ENCODE measurements at places on chromosomes 7 and 10.

DNA sequence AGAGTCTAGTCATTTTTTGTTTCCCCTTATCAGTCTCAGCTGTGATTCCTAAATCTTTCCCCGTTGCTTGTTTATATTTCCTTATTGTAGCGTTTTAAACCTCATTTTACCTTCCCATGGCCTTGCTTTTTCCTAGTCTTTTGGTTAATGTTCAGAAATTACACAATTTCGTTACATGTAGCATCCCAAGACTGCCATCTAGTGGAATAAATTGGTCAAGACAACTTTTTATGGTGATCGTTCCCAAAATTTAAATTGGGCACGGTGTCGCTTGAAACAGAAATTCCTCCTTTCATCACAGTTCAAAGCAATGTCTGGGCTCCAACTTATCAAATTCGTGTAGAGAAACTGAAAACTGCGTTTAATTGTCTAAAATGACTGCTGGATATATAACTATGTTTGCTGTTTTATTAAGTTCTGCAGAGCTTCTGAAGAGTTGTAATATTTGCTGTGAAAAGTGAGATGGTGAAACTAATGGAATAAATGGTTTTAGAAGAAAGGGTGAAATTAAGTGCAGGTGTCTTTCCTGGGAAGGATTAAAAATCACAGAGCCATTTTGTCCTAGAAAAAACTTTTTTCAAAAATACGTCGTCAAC is 370.2 kb downstream of the PHF14 start:
- DNase-seq, result no peak

- DNase-seq, result no peak
Observed at GRCh38 chr10:101143345-101143630, 12.2 kb downstream of the TLX1 start.

- no peak for DNase-seq
Observed at GRCh38 chr10:49653273-49653929, 26.1 kb upstream of the C10orf53 start.

DNA sequence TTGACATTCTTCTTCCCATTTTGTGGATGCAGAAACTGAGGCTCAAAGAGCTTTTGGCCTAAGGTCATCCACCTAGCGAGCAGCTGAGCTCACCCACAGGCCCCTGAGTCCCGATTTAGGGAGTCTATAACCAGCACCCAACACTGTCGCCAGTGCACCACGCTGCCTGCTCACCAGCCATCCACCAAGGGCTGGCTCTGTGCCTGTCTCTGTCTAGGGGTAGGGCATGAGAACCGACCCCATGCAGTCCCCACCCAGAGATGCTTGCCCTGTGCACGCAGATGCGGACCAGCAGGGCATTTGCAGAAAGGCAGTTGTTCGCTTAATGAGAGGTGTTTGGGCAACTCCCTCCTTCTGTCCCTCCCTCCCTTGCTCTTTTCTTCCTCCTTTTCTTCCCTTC is 97.2 kb downstream of the GRK5 start:
- DNase-seq, result no peak

GRCh38 chr10:71179382-71179781 is 33.0 kb upstream of the UNC5B start:
- DNase-seq, result no peak

DNA sequence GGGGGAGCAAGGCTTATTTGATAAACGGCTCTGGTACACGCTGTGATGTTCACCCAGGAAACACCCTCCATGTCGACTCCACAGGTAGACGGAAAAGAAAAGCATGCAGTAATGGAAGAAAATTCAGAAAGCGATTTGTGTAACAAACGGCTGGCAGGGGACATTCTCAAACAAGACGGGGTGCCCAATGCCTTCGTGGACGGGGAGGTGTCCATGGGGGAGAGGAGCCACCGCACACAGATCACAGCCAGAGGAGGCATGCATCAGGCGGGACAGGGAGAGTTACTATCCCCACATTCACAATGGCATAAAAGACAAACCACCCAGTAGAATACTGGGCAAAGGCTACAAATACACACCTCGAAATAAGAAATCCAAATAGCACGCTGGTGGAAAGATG is 20.1 kb downstream of the CNPY1 start:
- no peak for DNase-seq

GRCh38 chr10:12829831-12830390 is 171.6 kb downstream of the CCDC3 start:
- DNase-seq, result no peak

DNA sequence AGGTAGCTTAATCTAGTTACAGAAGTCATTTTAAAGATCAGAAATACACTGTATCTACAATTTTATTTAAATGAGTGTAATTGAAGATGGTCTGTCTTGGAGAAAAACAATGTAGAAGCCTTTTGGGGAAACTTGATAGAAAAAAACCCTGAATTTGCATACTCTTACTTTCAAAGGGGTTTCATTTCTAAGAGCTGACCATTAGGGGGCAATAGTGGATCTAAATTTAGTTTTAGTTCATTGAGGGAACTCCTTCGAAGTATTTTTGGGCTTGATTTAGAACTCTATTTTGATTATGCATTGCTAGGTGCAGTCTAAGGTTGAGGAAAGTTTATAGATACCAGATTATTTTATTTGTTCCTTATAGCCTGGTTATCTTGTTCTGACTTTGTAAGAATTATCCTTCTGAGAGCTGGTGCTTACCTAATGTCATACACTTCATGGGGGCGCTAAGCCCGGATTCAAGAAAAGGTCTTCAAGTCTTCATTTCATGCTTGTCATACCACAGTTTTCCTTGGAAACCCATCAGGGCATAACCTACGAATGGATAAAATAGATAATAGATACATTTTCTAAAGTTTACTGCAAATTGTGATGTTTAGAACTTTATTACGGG is 69.1 kb upstream of the MXI1 start:
- DNase-seq, result no peak

- no peak for DNase-seq
Observed at GRCh38 chr10:60942134-60942787, 1.7 kb downstream of the RHOBTB1 start.
